ENCODE measurements at places on chromosomes 4 and X. TPM values are rescaled to one million over a fixed set of nuclear protein-coding genes. Genes with fewer than 3 reads are reported as not detected.

The PRRG3 gene
- total RNA-seq: not detected

The USP17L17 gene
- total RNA-seq: not detected

The MAGEE2 gene
- total RNA-seq: not detected

The GIMD1 gene
- total RNA-seq: not detected

The SMIM31 gene
- total RNA-seq: not detected

The GLRB gene
- total RNA-seq: 5.1 TPM

The VCX3B gene
- total RNA-seq: not detected

The MORC4 gene
- 21.2 TPM for total RNA-seq

The S100P gene
- total RNA-seq: 0.45 TPM

The RAB41 gene
- total RNA-seq: not detected

The G3BP2 gene
- total RNA-seq: 124 TPM

The CXorf49B gene
- not detected for total RNA-seq

The DKK2 gene
- 99.3 TPM for total RNA-seq
